ENCODE measurements at places on chromosomes 16 and 17. TPM values are rescaled to one million over a fixed set of nuclear protein-coding genes. Genes with fewer than 3 reads are reported as not detected.
A peak's percentile ranks its signal among the peaks of the same experiment; 100 is the strongest.

- peaks cover 35% of the 10 kb centered on the region for H3K4me1 ChIP-seq
- no peak overlapping the region for H3K27ac ChIP-seq
- no peaks in the 10 kb centered on the region for H3K36me3 ChIP-seq
Measured at GRCh38 chr16:11605891-11606290, 19.2 kb upstream of the LITAF start.

- no peak overlapping the region for H3K27ac ChIP-seq
- H3K27me3 ChIP-seq, result no peaks in the 10 kb centered on the region
- peaks cover 3% of the 10 kb centered on the region for H3K4me1 ChIP-seq
- no peak for DNase-seq
Measured at GRCh38 chr16:14553447-14553846, 76.6 kb downstream of the PARN start.

DNA sequence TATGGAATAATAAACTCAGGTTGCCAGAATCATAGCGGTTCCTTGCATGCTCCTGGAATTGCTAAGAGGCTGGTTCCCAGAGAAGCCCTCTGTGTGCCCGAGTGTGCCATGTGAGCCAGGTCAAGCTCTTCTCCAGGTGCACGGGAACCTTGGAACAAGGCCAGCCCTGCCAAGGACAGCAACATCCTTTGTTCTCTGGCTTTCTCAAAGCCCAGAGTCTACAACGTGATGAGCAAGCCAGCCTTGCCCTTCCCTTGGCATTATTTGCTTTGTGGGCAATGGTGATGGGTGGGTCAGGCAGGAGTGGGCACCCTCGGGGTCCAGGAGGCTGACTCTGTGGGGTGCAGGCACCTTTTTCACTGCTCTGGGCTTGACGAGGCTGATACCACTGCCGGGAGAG, 14.2 kb upstream of the SEC14L1 start:
- peaks cover 25% of the 10 kb centered on the region for H3K4me1 ChIP-seq
- DNase-seq, result no peak
- no peak overlapping the region for H3K27ac ChIP-seq
- no peak overlapping the region for H3K4me3 ChIP-seq
- H3K27me3 ChIP-seq, result no peaks in the 10 kb centered on the region

DNA sequence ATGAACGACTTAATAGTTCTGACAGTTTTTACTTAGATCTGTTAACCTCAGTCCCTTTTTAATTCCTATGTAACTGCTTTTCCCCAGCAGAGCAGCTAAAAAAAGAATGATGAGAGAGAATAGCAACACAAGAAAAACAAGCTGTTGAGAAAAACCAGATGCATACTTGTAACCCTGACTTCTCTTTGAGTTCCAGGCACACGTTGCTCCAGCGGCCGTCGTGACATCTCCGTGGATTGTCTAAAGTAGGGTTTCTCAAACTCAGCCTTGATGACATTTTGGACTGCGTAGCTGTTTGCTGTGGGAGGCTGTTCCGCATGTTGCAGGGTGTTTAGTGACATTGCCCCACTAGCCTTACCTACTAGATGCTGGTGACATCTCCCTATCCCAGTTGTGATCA, 324.0 kb downstream of the SNX29 start:
- no peaks in the 10 kb centered on the region for H3K4me1 ChIP-seq
- H3K36me3 ChIP-seq, result no peaks in the 10 kb centered on the region
- DNase-seq, result no peak
- no peaks in the 10 kb centered on the region for H3K27me3 ChIP-seq

GRCh38 chr17:59028328-59028727, 78.4 kb downstream of the TRIM37 start:
- H3K27ac ChIP-seq, result no peak overlapping the region
- no peak overlapping the region for H3K4me3 ChIP-seq
- H3K4me1 ChIP-seq, result peaks cover 18% of the 10 kb centered on the region

DNA sequence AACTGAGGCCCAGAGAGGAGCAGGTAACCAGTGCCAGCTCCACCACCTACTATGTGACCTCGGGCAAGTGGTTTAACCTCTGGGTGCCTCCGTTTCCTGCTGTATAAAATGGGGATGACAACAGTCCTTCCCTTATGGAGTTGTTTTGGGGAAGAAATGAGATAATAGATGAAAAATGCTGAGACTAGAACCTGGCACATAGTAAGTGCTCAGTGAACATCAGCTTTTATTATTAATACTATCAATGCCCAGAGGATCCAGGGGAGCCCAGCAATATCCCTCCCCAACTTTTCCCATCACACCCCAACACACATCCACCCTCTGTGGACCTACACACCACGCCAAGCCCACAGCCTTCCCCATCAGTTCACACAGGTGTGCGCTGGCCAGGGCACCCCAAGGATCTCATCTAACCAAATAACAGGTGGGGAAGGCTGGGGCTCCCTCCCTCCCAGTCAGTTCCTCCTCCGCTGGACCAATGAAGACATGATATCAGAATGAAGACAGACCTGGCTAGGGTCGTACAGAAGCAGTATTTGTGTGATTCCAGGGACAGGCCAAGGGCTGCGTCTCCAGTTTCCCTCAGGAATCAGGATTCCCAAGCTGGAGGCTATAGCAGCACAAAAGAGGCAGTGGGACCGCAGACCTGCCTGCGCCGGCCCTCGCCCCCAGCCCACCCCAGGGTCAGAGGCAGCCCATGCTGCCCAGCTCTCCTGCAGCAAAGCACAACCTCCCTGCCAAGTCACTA, 1.8 kb downstream of the ATP2A3 start:
- no peak overlapping the region for H3K27ac ChIP-seq
- H3K27me3 ChIP-seq, result peaks cover 67% of the 10 kb centered on the region
- no peak overlapping the region for H3K4me3 ChIP-seq
- peaks cover 4% of the 10 kb centered on the region for H3K4me1 ChIP-seq
- H3K36me3 ChIP-seq, result no peaks in the 10 kb centered on the region

DNA sequence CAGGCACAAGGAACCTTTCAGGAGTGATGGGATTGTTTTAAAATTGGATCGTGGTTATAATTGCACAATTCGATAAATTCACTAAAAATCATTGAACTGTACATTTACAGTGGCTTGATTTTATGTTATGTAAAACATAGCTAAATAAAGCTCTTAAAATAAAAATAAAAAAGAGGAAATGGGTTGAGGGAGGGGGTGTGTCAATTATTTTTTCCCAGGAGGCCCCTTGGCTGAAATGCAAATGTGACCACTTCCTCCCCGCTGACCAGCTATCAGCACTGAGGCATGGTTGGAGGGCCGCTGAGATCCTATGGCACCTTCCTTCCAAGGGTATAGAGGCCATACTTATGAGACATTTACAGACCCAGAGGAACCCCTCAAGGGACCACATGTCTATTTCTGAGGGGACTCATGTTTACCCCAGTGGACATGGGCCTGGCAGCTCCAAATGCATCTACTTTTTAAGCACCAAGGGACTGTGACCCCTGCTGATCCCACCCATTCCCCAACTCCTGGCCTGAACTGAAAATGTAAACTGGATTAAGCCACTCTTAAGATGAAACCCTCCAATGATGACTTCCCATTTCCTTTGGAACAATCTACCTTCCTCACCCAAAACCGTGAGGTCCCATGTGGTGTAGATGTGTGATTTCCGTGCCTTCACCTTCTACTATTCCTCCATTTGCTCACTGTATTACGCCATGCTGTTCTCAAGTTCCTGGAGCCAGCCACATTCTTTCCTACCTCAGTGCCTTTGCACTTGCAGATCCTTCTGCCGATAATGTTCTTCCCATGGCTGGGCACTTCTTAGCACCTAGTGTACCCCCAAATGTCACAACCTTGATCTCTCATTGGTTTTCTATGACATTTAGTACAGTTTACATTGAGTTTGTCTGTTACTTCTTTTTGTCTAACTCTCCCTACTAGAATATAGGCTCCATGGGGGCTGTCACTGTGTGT, 2.8 kb upstream of the IL21R start:
- H3K27ac ChIP-seq, result no peak overlapping the region
- no peak for DNase-seq
- peaks cover 6% of the 10 kb centered on the region for H3K27me3 ChIP-seq
- H3K36me3 ChIP-seq, result no peaks in the 10 kb centered on the region
- no peak overlapping the region for H3K4me3 ChIP-seq

GRCh38 chr16:17852977-17853702, 382.4 kb upstream of the XYLT1 start:
- H3K27ac ChIP-seq, result no peak overlapping the region
- peaks cover 20% of the 10 kb centered on the region for H3K4me1 ChIP-seq
- no peak overlapping the region for H3K4me3 ChIP-seq
- DNase-seq, result no peak
- no peaks in the 10 kb centered on the region for H3K36me3 ChIP-seq
- peaks cover 10% of the 10 kb centered on the region for H3K27me3 ChIP-seq

DNA sequence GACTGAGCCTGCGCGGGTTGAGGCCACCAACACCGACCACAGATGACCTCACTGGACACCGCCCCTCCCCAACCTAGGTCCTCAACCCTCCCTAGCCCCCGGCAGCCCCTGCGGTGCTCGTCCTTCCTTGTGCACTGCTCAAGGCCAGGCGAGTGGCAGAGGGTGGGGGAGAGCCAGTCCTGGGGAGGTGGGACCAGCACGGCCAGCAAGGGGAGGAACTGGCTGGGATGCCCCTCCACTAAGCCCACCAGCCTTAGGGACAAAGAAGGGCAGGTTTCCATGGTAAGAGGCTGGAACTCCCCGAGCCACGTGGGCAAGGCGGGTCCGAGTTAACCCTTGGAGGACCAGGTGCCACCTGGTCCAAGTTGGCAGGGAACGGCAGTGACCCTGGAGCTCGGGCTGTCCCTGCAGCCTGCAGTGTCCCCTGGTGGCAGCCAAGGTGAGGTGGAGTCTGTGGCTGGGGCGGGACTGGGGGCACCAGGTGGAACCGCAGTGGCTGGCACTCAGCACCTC, 9.2 kb downstream of the FSCN2 start:
- H3K4me3 ChIP-seq, result no peak overlapping the region
- peaks cover 8% of the 10 kb centered on the region for H3K4me1 ChIP-seq
- H3K27me3 ChIP-seq, result peaks cover 34% of the 10 kb centered on the region
- no peak for DNase-seq
- H3K36me3 ChIP-seq, result no peaks in the 10 kb centered on the region

DNA sequence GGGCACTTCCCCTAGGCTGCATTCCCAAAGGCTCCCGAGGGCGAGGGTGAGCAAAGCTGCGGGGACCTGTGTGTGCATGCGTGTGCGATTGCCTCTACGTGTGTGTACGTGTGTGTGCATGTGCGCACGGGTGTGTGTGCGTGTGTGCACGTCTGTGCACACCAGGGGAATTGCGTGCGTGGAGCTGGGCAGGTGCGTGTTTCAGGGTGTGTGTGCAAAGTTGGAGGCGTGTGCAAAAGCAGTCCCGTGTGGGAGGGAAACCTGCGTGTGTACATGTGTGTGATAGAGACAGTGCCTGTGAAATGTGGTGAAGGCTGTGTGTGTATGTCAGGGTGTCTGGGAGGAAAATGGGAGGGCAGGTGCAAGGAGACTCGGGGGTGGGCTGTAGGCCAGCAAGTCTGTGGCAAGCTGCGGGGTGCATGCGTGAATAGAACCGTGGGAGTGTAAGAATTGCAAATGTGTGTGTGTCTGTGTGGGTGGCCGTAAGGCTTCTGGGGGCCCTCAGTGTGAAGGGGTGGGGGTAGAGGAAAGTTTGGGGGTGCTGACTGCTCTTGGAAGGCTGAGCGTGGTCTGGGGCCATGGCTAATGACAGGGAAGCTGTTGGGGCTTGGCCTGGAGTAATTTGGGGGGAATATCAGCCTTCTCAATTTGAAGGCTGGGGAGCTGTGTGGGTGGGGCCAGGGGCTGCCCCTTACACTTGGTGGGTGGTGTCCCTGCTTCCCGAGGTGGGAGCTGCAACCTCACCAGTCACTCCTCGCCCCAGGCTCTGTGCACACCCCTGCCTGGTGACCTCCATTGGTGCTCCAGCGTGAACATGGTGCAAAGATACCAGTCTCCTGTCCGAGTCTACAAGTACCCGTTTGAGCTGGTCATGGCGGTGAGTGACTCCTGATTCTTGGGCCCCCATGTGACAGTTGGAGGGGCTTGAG, 644 bp downstream of the SEC14L5 start:
- no peak for DNase-seq
- H3K27me3 ChIP-seq, result peaks cover 35% of the 10 kb centered on the region
- no peaks in the 10 kb centered on the region for H3K36me3 ChIP-seq
- peak overlapping the region; percentile 27 for H3K27ac ChIP-seq
- peak overlapping the region; percentile 82 for H3K4me3 ChIP-seq

DNA sequence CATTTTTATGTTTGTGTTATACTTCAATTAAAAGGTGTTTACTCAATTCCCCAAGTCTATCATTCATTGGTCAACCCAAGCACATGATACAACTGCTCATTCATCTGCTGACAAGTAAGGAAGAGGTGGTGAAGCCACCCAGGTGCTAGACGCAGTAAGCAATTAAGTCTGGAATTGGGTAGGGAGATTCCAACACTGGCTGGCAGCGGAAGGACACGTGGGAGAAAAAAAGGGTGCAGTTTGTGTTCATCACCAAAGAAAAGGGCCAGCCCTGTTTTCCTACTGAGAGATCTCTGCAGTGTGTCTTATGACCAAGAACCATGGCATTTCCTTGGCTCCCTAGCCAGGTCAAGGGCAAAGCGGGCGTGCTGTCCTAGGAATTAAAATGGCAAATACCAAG, 11.8 kb upstream of the ZNF23 start:
- H3K36me3 ChIP-seq, result no peaks in the 10 kb centered on the region
- H3K4me1 ChIP-seq, result no peaks in the 10 kb centered on the region
- H3K27ac ChIP-seq, result no peak overlapping the region
- DNase-seq, result no peak

- peak overlapping the region; percentile 69 for H3K4me3 ChIP-seq
- DNase-seq, result peak; percentile 52
- no peak overlapping the region for H3K27ac ChIP-seq
Measured at GRCh38 chr16:67942200-67942509, 1.8 kb downstream of the LCAT start.

DNA sequence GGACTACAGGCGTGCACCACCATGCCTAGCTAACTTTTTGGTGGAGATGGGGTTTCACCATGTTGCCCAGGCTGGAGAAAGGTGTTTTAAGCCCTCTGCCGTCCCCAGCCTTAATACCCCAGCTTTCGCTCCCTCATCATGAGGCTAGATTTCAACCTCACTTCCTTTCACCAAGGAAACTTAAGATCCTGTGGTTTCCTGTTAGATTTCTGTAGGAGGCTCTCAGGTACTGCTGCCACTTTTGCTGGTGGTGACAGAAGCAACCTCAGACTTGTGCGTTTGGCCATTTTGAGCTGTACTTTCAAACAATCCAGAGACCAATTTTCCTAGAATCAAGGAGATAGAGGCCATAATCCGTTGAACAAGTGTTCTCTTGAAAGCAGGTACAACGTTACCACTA, 36.2 kb downstream of the MPHOSPH6 start:
- H3K27ac ChIP-seq, result no peak overlapping the region
- H3K4me1 ChIP-seq, result peaks cover 6% of the 10 kb centered on the region

- H3K4me3 ChIP-seq, result no peak overlapping the region
- H3K27ac ChIP-seq, result no peak overlapping the region
- H3K27me3 ChIP-seq, result peaks cover 13% of the 10 kb centered on the region
- no peaks in the 10 kb centered on the region for H3K4me1 ChIP-seq
Measured at GRCh38 chr16:83501481-83501880, 306.3 kb upstream of the HSBP1 start.

- no peak for DNase-seq
- H3K4me1 ChIP-seq, result peaks cover 17% of the 10 kb centered on the region
- no peak overlapping the region for H3K4me3 ChIP-seq
- no peaks in the 10 kb centered on the region for H3K27me3 ChIP-seq
- peaks cover 13% of the 10 kb centered on the region for H3K36me3 ChIP-seq
- H3K27ac ChIP-seq, result no peak overlapping the region
Measured at GRCh38 chr17:72419866-72420774, 299.3 kb downstream of the SOX9 start.

Gene AURKB
- total RNA-seq, result 186 TPM

Gene FNDC8
- not detected for total RNA-seq

Gene CLEC3A
- total RNA-seq, result not detected

Gene ULK2
- total RNA-seq, result 30.7 TPM

Gene LCMT1
- total RNA-seq, result 52.2 TPM

Gene KRTAP9-2
- not detected for total RNA-seq
